ENCODE measurements at places on chromosomes 1 and 21.

DNA sequence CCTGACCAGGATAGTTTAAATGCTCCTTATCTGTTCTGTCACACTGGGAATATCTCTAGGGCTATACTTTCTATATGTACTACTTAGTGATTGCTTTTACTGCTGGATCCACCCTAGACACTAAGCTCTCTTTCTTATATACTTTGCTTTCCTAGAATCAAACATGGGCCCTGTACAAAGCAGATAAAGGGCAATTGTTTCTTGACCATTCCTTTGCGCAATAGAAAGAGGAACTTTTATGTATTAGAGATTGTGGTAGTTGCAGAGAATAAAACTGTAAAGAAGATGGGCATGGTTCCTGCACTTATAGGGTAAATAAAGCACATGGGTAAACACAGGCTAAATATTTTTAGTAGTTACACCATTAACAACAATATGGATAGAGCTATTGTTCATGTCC, 58.8 kb downstream of the ATP6V1G3 start:
- no peak for DNase-seq

GRCh38 chr21:26756491-26757159, 88.6 kb downstream of the ADAMTS1 start:
- peak; percentile 72 for DNase-seq

DNA sequence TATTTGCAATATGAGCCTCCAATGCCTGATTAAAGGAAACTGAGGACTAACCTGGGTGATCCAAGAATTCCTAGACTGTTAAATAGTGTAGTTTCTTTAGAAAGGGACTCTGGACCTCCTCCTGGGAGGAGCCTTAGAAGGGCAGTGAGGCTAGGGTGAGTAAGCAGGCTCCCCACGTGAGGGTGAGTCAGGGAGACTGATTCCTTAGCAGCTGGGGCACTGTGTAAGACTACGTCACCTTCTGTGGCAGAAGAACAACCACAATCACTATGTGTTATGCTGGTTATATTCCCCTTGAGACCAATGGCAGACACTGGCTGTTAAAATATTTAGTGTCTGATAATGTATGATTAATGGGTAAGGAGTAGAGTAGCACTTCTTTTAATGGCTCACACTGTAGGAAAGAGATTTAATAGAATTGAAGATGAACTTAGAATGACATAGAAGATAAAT, 53.3 kb upstream of the SYT14 start:
- DNase-seq: peak; percentile 100

DNA sequence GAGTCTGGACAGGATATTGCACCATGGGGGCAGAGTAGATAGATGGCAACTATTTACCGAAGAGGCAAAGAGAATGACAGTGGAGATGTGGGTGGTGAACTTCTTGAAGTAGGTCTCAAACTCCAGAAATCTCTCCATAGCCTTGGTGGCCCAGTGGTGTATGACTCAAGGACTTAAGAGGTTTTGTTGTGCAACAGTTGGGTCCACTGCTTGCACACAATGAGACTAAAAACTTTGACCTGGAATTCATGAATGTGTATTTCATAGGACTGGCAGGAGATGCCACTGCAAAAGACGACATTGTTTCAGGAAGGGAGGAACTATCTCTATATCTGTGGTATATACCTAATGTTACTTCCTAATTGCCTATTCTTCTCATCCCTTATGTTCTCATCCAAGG, 75.9 kb downstream of the ZSCAN20 start:
- no peak for DNase-seq

DNA sequence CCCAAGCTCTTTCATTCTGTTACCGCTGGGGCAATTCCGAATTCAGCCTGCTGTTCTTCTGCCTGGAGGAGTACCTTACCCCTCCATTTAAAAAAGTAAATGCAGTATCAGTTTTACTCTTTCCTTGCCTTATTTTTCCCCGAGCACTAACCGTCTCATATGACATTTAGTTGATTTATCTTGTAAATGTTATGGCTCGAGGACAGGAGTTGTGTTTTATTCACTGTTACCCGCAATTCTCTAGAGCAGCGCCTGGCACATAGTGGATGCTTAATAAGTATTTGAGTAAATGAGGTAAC, 425 bp upstream of the TADA1 start:
- DNase-seq: no peak

GRCh38 chr1:22365331-22366295, 86.0 kb upstream of the ZBTB40 start:
- no peak for DNase-seq

DNA sequence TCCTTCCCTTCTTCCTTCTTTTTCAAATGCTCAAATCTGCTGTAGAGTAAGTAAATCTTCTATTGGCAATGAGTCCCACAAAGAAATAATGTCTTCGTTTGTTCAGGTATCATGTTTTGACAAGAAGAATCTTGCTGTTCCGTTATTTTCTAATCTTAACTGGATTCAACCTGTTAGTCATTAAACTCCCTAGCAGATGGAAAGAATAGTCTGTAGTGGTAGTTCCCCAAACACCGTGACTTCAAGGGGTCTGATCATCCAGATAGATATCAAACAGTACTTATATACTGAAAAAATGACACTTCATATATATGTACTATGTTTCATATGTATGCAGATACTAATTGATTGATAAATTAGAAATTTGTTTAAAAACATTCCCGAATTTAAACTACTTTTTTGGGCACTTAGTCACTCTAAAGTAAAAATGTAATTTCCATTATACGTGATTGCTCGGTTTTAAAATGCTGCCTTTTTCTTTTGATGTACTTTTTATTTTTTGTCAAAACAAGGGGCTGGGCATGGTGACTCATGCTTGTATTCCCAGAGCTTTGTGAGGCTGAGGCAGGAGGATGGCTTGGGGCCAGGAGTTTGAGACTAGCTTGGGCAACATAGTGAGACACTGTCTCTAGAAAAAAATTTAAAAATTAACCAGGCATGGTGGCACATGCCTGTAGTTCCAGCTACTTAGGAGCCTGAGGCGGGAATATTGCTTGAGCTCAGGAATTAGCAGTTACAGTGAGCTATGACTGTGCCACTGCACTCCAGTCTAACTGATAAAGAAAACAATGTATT, 335.7 kb upstream of the SNX7 start:
- DNase-seq: peak; percentile 86

- no peak for DNase-seq
Measured at GRCh38 chr1:3404801-3405200, 49.7 kb upstream of the ARHGEF16 start.

DNA sequence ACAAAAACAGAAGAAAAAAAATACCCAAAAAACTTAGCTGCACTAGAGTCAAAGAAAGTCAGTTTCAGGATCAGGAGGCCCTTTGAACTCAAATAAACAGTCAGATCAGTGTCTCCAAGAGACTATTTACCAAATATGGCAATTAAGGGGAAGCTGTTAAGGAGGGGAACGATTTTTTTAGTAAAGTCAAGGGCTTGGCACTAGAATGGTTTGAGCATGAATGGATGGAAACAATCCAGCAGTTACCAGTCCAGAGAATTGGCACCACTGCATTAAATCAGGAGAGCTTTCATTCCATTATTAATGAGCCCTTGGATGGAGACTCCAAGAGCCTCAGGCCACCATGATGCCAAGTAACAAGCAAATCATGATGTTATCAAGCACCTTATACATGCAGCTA, 7.2 kb downstream of the TRAPPC3 start:
- DNase-seq: no peak

GRCh38 chr1:19605967-19606366, 38.1 kb upstream of the NBL1 start:
- no peak for DNase-seq

DNA sequence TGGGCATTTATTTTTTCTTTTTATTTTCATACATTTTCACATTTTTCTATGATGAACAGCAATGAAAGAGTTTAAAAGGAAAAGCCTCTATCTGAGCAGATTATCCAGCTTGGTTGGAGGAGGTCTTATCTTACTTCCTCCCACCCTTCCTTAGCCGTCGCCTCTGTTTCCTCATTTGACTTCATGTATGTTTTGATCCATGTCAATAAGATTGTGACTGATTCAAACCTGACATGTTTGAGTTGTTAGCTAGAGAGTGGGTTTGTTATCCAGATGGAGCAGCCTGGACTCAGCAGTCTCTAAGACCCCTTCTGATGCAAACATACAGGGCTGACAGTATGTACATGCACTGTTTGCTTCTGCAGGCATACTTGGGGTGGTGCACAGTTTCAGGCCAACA, 31.2 kb downstream of the MACO1 start:
- DNase-seq: no peak

GRCh38 chr1:6969106-6969505, 183.9 kb downstream of the CAMTA1 start:
- DNase-seq: peak; percentile 90

Measured in astrocyte (in vitro differentiated cells and primary cell).